T-helper 17 cell (primary cell): ENCODE measurements at places on chromosomes 3 and 15.

DNA sequence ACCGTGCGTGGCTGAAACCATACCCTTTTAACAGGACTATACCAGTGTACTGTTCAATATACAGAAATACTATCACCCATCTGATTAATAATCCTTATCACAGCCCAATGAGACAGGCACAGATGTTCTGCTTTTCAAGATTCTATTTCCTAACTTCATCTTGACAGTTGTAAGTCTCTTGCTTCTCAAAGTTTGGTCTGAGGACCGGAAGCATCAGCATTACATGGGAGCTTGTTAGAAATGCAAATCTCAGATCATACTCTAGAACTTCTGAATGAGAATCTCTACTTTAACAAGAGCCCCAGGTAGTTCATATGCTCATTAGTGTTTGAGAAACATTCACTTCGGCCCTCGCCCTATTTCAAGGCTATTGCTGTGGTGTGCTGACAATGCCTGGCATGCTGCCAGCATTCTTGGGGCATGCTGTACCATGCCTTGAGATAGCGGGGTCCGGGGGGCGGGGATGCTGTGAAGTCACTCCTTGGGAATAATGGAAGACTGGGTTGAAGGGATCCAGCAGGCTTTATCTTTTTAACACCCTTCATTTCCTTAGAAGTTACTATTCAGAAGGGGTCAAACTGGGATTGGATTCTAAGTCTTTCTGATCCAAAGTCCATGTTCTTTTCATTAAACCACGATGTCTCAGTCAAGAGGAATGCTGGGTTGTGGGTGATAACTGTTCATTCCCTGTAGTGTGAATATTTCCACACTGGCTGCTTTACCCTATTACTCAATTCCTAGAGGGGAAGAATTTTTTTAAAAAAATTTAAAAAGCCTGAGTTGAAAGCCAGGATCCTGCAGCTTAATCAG, 194.7 kb downstream of the LPP start:
- DNase-seq: no peak

- DNase-seq: no peak
These were observed 225.0 kb upstream of the PROK2 start for GRCh38 chr3:72009851-72010443.

GRCh38 chr15:88624156-88624970, 3.2 kb downstream of the AEN start:
- DNase-seq: no peak

DNA sequence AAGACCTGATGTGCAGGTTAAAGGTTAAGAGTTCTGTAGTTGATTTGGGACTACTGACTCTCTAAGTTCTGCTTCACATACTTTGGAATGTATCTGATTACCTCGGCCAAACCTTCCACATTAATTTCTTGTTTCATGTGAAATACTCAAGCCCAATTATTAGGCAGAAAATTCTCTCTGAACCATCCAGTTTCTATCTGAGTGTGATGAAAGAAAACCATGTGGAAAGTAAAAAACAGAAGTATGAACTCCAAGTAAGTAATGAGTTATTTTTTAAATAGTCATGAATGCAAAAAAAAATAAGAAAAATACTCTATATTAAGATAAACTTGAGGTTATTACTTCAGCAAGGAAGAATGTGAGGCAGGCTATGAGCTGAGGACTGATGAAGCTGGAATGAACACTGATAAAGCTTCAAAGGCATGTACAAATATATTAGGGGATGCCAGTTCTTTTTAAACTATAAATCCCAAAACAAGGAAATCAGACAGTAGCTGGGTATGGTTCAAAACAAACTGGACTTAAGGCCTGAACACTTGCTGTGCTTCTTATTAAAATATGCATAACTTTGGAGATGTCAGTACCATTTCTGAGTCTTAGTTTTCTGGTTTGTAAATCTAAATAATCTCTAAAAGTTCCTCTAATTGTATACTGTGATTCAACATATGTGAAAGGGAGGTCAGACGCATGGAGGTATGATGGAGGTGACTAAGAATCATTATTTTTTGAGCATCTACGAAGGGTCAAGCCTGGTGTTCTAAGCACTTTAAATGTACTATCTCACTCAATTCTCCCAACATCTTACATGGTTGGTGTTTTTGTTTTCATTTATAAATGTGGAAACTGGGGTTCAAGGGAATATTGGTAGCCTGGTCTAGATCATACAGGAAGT, 59.6 kb downstream of the COL6A6 start:
- DNase-seq: no peak
